ENCODE measurements at places on chromosomes 2 and 18.

GRCh38 chr2:230131366-230131765 is 62.6 kb upstream of the SLC16A14 start:
- DNase-seq = no peak

GRCh38 chr2:237213315-237214022 is 127.8 kb downstream of the COPS8 start:
- DNase-seq = no peak

DNA sequence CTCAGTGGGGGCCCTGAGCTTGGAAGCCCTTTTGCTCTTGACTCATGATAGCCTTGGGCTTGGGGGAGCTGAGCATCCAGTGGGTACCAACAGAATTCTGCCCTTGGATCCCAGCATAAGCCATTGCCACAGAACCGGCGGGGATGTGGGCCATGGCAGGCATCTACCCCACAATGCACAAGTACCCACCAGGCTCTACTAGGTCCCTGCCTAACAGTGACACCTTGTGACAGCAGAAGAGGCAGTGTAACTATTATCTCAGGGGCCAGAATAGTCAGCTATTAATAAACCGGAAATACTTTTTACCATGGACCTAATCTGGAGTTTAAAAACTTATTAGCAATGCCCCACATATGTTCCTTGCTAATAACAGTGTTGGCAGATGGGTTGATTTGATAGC is 397.2 kb downstream of the TMEM182 start:
- DNase-seq = no peak

- no peak for DNase-seq
These were observed 13.4 kb downstream of the IL37 start for GRCh38 chr2:112924360-112924759.

- no peak for DNase-seq
These were observed 1919.9 kb upstream of the LRRTM1 start for GRCh38 chr2:82224301-82224940.

GRCh38 chr2:98637401-98638147 is 29.2 kb downstream of the UNC50 start:
- DNase-seq = no peak

- DNase-seq = no peak
These were observed 2.2 kb upstream of the PLB1 start for GRCh38 chr2:28493636-28494035.

DNA sequence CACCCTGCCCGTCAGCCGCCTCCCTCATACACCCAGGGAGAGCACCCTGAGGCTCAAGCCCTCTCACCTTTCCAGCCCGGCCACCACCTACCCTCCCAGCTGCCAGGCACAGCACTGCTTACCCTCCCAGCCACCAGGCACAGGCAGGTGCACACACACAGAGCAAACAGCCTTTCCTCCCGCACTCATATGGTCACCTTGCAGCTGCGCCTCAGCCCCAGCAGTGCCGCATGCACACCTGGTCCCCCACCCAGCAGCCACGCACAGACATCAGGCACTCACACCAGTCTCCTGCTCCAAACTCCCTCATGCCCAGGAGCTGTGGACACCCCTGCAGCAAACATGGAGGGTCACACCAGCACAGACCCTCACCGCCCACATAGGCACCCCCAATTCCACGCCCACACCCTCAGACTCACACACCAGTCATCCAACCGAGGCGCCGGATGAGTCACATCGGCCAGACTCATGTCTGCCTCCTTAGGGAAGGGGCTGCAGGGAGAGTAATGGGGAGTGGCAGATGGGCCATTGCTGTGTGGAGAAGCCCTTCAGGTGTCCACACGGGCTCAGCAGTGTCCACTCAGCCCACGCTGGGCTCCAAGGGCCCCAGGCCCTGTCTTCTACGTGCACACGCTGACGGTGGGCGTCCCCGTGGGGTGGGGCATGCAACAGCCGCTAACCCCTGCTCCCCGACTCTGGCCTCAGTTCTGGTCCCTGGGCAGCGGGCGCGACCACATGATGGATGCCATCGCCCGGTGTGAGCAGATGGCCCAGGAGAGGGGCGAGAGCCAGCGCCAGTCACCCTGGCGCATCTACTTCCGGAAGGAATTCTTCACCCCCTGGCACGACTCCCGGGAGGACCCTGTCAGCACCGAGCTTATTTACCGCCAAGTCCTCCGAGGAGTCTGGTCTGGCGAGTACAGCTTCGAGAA is 22.3 kb upstream of the GPR17 start:
- DNase-seq = no peak

All from D721Med (cell line).